Substantia nigra (tissue), 51 donors: ENCODE measurements at places on chromosomes 6 and 20.

- no peak for DNase-seq
Observed at GRCh38 chr6:116115781-116116180, 10.2 kb downstream of the COL10A1 start.

GRCh38 chr6:130724089-130724488 is 103.1 kb upstream of the SMLR1 start:
- no peak for DNase-seq

GRCh38 chr6:169618526-169619490 is 83.0 kb downstream of the WDR27 start:
- no peak for DNase-seq

DNA sequence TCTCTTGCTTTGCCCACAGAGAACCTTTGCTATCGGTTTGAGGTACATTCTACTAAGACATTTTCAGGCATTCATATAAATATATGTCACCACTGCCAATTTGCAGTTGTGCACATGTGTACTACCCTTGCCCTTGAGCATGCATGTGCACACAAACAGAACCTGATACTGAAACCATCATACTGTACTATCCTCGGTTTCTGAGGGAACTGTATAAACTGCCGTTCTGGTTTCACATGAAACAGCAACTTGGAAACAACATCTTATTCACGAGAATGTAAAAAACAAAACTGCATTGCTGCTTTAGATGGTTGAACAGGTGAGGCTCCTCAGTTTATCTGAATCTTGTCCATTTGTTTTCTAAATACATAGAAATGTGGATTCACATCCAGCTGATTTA is 151.2 kb upstream of the TMEM170B start:
- no peak for DNase-seq

DNA sequence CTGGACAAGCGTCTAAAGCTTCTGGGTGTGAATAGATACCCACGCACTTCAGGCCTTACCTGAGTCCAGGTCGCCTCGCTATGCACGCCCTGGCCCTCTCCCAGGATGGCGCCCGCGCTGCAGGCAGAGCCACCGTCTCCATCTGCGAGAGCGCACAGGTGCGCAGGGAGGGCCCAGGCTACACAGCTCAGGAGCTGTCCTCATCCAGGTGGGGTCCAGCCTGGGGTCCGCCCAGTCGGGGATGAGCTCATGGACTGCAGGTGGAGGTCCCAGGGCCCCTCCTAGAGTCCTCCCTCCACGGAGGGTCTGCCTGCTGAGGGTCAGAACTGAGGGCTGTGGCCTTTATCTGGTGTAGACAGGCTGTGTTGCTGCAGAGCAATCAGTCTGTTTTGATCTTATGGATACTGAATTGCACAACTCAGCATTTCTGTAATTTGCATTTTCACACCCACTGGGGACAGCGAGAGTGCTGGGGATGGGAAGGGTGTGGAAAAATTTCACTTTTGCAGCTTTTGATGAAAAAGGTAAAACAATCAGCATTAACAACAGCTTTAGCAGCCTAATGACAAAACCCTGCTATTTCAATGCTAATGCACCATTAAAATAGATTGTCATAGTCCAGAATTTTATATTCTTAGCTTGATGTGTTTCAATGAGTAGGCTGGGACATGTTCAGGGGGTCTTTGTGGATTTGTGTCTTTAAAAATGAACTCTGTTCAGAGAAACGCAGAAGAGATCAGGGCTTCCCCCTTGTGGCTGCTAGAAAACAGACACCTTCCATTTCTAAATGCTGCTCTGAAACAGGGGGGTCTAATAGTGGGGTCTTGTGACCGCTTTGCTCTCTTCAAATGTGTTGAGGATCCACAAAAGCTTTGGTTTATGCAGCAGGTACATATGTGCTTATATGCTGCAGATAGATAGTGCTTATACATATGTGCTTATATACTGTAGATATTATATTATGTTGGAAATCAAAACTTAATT is 77.8 kb upstream of the PHACTR3 start:
- DNase-seq = no peak

- DNase-seq = no peak
Observed at GRCh38 chr6:142846459-142846831, 98.5 kb downstream of the HIVEP2 start.

DNA sequence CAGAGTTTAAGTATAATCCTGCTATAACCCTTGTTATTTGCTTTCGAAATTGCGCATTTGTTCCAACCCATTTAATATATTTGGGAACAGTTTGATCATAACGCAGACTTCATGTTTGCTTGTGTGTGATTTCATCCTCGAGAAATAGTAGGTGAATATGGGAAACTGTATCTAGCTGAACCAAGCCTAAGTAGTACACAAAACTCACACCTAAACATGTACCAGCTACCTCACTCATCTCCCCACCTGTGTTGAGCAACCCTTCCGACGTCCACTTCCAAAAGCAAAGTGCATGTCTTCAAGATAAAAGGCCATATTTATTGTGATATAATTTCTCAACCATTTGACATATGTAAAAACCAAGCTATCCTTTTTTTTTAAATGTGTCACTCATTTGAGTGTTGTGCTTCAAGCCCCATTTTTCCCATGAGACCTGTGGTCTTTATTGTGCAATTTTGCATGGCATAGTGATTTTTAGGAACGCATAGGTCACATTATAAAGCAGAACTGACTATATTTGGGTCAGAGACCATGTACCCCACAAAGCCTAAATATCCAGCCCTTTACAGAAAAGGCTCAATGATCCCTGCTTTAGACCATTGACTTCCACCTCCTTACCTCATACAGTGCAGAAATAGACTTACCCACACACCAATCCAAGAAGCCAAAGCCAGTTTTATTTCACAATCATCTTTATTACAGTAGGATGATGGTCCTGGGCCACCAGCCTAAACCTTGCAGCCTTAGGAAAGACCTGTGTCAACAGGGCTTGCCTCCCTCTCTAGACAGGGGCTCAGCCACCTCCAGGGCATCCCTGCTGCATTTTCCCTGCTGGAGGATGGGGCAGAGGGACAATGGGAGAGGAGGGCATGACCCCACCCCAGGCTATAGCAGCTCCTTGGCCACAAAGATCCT is 7.1 kb downstream of the CCND3 start:
- DNase-seq = no peak

GRCh38 chr6:7644417-7644816 is 54.4 kb downstream of the SNRNP48 start:
- no peak for DNase-seq

DNA sequence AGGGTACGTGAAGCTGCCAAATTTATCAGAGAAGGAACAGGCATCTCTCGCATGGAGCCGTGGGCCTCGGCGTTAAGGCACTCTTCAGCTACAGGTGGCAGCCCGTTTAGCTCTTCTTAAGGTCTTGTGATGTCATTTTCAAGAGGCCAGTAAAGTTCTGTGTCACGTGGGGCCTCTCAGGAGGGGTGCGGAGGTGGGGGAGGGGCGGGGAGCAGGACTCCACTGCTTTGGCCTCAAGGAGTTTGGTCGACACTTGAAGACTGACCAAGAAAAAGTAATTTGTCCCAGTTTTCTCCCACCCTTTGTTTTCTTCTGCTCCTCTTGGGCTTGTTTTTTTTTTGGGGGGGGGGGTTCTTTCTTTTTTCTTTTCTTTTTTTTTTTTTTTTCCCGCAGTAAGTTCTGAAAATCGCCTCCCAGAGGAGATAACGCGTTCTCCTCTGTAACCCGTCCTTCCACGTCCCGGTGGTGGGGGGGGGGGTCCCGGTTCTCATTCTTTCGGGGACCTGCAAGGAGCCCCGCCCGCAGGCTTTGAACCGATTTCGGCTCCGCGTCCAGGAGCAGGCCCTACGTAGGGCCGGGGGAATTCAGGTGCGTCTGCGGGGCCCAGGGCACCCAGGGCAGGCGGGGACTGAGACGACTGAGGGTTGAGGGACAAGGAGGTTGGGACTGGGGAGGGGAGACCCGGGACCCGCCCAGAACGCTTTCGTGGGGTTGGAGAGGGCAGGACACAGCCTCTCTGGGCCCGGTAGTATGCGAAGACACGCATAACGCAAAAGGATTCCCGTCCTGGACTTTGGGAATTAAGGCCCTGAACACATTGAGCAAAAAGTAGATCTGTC is 26.0 kb downstream of the GPX6 start:
- no peak for DNase-seq

DNA sequence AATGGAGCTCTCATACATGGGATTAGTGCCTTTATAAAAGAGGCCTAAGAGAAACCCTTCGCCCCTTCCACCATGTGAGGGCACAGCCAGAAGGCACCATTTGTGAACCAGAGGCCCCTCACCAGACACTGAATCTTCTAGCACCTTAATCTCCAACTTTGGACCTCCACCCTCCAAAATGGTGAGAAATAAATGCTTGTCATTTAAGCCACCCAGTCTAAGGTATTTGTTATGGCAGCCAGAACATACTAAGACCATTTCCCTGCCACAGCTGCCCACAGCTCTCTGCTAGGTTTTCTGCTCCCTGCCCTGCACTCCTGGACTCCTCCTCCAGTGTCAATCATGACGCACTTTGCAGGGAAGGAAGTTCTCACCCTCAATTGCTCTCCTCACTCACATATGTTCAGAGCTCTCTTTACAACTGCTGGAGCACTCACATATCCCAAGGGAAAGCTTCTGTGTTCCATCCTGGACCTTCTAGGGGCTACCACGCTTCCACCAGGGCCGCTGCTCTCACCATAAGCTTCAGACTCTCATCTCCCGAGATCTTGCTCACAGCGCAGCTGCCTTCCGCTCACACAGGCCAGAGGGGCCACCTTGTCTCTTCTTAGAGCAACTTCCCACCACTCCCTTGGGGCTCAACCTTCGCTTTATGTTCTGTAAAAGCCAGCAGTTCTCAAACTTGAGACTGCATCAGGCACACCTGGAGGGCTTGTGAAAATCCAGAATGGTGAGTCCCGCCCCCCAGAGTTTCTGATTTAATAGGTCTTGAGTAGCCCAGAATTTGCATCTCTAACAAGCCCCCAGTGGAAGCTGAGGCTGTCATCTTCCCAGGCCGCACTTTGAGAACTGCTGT is 1.6 kb upstream of the LY86 start:
- no peak for DNase-seq

DNA sequence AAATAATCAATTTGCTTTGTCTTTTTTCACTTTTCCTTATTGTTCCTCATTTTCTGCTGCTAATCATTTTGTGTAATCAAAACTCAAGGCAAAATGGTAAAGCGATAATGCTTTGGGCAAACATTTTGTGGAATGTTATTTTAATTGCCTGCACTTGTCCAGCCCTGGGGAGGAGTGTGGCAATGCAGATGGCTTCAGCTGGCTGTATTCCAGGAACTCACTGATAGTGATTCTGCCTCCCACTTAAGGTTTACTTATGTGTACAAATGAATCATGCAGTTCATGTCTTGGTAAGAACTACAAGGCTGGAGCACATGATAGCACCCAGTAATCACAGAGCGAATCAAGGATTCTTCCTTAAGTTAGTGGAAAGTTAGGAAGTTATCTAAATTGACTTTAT is 107.8 kb downstream of the COL19A1 start:
- DNase-seq = no peak

DNA sequence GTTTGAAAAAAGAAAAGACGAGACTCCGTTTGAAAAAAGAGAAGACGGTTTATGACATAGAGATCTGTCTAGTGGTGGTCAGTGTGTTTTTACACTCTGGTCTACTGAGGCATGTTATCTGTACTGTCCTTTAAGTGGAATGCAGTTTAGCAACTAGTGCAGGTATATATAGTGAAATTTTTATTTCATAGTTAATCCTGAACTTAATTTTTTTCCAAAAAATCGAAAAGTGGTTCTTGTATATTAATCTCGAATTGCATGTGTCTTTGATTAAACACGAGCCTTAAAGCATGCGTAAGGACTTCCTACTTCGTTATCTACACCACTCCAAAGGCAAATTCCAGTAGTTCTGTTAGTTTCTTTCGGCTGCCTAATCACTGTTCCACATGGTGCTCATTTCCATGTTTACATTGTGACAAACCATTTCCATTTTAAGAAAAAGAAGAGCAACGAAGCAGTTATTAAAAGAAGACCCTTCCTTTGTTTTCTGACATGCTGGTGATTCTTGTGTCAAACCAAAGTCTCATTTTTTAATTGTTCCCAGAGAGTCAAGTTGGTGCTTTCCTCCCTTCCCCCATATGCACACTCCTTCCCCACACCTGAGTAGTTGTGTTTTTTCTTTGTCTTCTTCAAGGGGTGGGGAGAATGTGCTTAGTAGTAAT is 2.3 kb downstream of the SNX9 start:
- DNase-seq = no peak

GRCh38 chr6:96816301-96816817 is 20.9 kb downstream of the GPR63 start:
- no peak for DNase-seq

- DNase-seq = no peak
Observed at GRCh38 chr20:63126876-63127699, 88.8 kb downstream of the YTHDF1 start.

- DNase-seq = no peak
Observed at GRCh38 chr6:14273191-14273590, 155.6 kb downstream of the CD83 start.

DNA sequence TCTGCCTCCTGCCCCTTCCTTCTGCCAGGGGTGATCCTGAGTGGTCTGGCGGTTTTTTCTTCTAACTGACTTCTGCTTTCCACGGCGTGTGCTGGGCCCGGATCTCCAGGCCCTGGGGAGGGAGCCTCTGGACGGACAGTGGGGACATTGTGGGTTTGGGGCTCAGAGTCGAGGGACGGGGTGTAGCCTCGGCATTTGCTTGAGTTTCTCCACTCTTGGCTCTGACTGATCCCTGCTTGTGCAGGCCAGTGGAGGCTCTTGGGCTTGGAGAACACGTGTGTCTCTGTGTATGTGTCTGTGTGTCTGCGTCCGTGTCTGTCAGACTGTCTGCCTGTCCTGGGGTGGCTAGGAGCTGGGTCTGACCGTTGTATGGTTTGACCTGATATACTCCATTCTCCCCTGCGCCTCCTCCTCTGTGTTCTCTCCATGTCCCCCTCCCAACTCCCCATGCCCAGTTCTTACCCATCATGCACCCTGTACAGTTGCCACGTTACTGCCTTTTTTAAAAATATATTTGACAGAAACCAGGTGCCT is 10.2 kb downstream of the SLC29A1 start:
- DNase-seq = no peak

DNA sequence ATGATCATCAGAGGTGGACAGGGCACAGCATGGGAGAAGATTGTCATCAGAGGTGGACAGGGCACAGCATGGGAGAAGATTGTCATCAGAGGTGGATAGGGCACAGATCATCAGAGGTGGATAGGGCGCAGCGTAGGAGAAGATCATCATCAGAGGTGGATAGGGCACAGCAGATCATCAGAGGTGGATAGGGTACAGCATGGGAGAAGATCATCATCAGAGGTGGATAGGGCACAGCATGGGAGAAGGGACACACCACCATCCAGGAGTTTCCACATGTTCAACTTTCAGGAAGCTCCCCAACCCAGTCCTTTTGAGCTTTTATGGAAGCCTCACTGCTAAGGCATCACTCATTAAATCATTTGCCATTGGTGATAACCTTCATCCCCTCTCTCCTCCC is 104.1 kb downstream of the MAP7 start:
- DNase-seq = no peak

- no peak for DNase-seq
Observed at GRCh38 chr6:98092331-98092730, 742.0 kb upstream of the POU3F2 start.

GRCh38 chr20:60955706-60956105 is 296.4 kb upstream of the CDH4 start:
- DNase-seq = no peak

- DNase-seq = no peak
Observed at GRCh38 chr6:41467061-41467460, 79.1 kb upstream of the FOXP4 start.

GRCh38 chr6:127207591-127208120 is 59.0 kb upstream of the RNF146 start:
- DNase-seq = no peak

- no peak for DNase-seq
Observed at GRCh38 chr6:43436577-43437282, 9.4 kb downstream of the ABCC10 start.
